ENCODE measurements at places on chromosomes 5 and 9.

GRCh38 chr5:36168737-36169136 is 16.8 kb downstream of the SKP2 start:
- no peak for DNase-seq

DNA sequence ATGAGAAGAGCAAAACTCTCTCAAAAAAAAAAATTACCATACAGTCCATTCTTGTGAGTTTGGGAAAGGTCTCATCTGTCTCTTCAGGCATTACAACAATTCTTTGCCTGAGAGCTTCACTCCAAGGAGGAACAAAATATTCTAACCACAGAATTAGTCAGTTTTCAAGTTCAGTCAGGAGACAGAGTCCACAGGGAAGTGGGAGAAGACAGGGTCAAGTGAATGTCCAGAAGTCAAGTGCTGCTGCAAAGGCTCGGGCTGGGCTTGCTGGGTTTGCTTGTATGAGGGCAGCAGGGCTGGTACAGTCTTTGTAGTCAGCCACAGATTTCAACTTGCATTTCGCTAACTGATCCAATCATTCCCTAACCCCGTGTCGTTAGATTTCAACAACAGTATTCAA is 17.6 kb upstream of the HEXB start:
- DNase-seq, result no peak

DNA sequence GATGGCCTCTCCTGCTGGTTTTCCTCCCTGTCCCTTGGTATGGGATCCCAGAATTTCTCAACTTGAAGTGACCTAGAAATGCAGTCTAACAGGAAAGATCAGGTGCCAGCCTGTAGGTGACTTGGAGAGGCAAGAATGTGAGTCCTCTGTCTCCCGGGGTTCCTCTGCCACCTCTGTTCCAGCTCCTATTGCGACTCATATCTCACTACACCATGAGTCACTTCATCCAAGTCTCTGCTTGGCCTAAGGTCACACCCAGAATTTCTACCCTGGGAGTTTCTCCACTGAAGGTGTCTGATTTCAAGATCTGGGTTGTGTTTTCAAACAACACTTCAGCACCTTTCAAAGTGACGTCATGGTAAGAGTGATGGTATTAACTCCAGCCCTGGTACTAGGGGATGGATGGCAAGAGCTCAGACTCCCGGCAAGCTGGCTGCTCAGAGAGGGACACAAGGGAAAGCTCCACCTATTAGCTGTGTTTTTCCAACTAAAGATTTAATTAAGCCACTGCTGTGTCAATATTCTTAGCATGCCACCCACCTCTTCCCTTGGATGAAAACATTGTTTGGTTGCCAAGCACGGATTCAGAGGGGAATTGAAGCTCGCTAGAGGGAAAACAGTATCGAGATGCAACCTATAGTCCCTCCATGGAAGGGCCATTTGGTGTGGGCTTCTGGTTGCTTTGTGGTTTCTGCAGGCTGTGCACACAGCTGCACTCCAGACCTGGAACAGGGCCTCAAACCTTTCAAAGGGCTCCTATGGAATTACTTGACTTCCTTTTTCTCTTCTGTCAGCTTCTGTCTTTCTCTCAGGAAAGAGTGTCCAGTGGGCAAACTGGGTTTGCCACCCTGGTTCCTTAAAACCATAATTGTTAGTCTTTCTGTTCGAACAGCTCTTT is 205.7 kb downstream of the GAS1 start:
- no peak for DNase-seq

GRCh38 chr5:55392669-55393068 is 84.9 kb downstream of the MTREX start:
- DNase-seq, result no peak

- no peak for DNase-seq
These were observed 420.4 kb downstream of the CETN3 start for GRCh38 chr5:89988998-89989655.

DNA sequence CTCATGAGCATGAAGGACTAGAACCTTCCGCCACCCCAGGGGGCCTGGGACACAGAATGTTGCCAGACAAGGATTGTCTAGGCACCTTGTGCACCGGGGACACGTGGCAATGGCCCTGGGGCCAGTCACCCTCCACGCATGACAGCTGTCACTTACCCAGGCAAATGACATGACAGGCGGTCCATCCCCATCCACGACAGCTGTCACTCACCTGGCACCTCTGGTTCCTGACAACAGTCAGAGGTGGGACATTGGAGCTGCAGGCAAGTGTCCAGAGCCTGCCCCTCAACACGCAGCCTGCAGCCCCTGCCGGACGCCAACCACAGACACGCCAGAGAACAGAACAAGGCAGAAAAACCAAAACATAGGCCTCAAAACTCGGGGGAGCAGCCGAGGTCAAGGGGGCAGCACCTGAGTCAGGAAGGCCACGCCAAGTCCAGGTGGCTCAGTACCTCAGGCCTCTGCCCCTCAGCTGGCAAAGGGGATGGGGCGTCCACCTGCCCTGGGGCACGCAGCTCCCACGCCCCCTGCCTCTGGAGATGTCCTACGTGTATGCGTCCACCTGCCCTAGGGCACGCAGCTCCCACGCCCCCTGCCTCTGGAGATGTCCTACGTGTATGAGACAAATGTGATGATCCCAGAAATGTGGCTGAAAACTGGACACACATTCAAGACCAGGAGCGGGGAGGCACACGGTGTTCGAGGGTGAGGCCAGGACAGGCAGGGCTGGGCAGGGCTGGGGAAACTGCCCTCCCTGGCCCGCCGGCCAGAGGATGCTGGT is 14.5 kb downstream of the VAV2 start:
- no peak for DNase-seq

DNA sequence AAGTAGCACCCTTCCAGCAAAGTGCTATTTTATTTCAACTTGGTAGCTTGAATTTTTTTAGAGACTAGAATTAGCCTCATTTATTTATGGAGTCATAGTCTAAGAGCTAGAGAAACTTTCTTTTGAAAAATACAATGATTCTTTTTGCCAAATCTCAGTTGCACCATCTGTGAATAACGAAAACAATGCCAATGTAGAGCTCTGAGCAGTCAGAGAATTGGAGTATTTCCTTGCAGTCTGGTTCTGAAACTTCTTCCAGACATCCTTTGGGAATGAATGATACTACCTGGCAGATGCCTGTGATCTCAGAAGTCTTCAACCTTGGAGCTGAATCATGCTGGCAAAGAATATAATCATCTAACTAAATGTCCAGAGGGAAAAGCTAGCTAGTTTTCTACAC is 511.5 kb upstream of the CYLC2 start:
- DNase-seq, result no peak

DNA sequence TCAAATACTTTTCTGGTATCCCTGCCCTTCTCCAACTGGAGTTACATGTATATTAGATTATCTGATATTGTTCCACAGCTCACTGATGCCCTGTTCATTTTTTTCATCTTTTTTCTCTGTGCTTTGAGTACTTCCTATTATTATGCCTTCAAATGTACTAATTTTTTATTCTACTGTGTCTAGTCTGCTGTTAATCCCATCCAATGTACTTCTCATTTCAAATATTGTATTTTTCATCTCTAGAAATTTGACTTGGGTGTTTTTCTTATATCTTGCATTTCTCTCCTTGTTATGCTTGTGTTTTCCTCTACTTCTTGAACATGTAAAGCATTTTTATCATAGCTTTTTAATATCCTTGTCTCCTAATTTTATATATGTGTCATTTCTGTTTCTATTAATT is 41.6 kb upstream of the MYOT start:
- DNase-seq, result no peak

DNA sequence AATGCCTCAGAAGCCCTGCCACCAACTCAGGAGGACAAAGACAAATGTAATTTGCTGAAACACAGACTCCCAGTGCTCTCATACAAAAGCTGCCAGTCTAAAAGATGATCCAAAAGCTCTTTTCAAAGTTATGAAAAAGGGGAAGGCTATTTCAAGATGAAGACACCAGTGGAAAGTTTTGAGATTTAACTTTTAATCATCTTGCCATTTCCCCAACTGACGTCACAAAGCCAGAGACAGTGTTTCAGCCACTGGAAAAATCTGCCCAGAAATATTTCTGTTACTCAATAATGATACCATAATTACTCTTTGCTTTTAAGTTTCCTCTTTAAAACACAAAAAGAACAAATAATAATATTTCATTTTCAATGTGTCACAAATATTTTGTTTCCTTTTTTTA is 20.9 kb downstream of the ENG start:
- DNase-seq, result peak; percentile 27

GRCh38 chr5:37494756-37495155 is 115.6 kb downstream of the WDR70 start:
- DNase-seq, result no peak

DNA sequence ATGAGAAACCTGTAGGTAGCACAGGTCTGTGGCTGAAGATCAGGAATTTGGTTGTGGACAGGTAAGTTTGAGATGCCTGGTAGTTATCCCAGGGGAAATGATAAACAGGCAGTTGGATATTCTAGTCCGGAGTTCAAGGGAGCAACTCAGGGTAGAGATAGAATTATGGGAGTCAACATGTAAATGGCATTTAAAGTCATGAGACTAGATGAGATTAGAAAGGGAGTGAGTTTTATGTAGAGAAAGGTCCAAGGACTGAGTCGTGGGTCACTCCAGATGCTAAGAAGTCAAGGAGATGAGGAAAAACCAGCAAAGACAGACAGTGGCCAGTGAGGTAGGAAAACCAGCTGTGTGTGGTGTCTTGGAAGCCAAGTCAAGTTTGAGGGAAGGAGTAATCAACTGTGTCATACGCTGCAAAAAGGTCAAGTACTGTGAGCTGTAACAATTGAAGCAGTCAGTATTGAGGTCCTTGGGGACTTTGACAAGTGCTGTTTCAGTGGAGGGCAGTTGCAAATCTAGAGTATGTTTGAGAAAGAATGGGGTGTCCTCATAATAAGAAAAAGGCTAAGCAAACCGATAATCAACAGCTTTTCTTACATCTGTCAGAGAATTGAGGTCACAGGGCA is 18.2 kb downstream of the GNPDA1 start:
- DNase-seq, result no peak

GRCh38 chr5:131264451-131265099 is 722 bp downstream of the CDC42SE2 start:
- DNase-seq, result peak; percentile 52

DNA sequence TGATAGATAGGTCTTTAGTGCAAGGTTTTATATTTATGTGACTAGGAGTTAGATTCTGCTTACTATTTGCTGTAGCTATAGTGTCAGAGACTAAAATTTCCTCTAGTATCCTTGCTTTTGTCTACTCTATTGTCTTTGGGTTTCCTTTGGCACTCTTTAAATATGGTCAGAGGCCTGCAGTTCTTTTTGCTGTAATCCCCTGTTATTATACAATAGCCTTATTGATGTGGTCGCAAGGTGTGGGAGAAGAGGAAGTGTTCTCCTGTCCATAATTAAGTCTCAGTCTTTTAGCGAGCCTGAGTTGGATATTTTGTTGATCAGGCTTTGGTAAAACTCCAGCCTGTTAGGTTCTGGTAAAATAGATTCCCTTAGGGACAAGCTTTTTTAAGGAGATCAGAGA is 34.9 kb downstream of the LURAP1L start:
- no peak for DNase-seq

DNA sequence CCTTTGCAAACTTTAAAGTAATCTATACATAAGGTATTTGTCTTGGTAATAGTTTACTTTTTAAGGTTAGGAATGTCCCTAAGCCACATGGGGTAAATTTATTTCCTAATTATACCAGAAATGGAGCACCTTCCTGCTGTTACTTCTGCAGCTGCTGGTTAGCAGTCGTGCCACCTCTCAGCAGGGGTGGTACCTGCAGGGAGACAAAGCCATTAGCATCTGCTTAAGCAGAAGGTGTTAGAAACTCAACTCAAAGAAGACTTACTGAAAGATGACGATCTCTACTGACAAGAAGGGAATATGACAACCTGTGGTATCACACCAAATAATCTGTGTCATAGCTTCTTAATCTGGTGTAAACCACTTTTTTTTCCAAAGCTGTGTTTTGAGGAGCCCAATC is 173.7 kb downstream of the BRINP1 start:
- no peak for DNase-seq

DNA sequence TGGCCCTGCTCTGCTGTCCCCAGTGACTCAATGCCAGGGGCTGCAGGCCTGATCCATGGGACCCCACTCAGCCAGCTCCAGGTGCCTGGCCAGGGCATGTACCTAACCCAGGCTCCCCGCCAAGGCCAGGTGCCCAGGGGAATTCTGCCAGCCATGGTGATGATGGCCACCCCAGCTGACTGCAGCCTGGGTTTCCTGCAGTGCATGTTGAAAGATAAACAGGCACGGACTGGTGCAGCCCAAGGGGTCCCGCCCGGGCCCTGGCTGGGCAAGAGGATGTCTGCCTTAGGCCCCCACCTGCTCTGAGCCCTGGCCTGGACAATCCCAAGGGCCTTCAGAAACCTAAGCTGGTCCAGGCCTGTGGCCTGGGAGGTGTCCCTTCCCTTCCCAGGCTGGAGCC is 1.2 kb downstream of the ABCA2 start:
- no peak for DNase-seq

- DNase-seq, result peak; percentile 88
These were observed at the start of gene JMY for GRCh38 chr5:79235634-79236361. Gene JMY, plus strand, starts transcription at chr5:79236131. Its CDS starts 520 bp downstream, at chr5:79236651.

DNA sequence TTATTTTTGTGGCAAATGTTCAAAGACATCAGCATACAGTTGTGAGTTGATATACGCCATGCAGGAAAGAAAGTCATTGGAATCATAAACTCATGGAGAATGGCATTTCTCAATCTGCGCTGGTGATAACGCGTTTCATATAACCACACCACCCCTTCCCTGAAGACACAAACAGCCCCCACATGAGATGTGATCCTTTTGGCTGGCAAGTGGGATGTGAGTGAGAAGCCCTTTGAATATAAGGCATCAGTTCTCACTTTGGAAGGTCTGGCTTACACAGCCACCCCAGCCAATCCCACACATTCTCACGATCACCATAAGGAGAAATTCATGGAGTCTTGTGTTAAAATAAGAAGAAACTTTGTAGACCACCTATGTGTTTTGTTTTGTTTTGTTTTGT is 725.0 kb downstream of the PRELID2 start:
- DNase-seq, result no peak

DNA sequence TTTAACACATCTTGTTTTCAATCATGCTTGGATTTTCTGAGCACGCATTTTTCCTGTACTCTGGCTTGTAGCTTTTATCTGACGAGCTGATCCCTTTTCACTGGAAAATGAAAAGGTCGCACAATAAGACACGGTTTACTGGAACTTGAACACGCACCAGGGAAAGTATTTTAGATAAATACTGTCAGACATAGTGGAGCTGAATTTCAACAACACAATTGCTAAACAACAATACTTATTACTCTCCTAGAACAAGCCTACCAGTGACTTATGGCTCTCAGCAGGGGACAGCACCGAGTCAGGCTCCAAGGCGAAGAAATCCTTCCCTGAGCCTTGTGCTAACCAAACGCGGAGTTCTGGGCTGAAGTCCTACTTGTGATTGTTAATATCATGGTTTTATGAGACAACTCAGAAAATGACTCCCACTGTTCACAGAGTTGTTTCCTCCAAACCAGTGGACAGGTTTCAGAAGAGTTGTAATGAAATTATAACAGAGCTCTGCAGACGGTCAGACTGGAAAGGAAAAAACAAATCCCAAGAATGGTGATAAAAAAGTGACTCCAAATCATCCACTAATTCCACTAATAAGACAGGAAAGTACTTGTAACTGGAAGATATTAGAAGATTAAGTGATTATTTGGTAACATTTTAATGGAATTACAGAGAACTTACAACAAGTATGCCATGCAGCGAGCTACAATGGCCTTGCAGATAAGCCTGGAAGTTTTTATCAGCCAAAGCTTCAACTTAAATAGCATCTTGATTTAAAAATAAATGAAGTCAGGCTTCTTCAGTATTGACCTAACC is 359.6 kb downstream of the EBF1 start:
- no peak for DNase-seq

All from CD4-positive, alpha-beta T cell treated with Interleukin-15 for 1 hour (primary cell).